ENCODE measurements at places on chromosomes 4 and X.

GRCh38 chr4:128861856-128862518 is 52.5 kb downstream of the JADE1 start:
- DNase-seq = no peak

- DNase-seq = no peak
Observed at GRCh38 chrX:7109838-7110793, 37.4 kb upstream of the STS start.

DNA sequence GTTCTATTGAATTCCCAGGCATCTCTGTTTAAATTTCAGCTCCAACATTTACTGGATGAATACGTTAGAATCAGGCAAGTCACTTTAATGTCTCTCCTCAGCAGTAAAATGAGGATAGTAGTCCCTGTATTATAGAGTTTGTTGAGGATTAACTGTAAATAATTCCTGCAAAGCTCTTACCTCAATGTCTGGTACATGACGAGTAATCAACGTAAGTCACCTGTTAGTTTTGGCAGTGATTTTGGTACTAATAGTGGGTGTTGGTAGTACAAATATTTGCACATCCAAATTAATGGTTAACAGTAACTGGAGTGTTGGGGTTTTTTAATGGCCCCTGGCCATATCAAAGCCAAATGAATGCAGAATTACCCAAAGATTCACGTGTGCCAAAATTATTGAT is 189.8 kb upstream of the GALNT7 start:
- DNase-seq = no peak

DNA sequence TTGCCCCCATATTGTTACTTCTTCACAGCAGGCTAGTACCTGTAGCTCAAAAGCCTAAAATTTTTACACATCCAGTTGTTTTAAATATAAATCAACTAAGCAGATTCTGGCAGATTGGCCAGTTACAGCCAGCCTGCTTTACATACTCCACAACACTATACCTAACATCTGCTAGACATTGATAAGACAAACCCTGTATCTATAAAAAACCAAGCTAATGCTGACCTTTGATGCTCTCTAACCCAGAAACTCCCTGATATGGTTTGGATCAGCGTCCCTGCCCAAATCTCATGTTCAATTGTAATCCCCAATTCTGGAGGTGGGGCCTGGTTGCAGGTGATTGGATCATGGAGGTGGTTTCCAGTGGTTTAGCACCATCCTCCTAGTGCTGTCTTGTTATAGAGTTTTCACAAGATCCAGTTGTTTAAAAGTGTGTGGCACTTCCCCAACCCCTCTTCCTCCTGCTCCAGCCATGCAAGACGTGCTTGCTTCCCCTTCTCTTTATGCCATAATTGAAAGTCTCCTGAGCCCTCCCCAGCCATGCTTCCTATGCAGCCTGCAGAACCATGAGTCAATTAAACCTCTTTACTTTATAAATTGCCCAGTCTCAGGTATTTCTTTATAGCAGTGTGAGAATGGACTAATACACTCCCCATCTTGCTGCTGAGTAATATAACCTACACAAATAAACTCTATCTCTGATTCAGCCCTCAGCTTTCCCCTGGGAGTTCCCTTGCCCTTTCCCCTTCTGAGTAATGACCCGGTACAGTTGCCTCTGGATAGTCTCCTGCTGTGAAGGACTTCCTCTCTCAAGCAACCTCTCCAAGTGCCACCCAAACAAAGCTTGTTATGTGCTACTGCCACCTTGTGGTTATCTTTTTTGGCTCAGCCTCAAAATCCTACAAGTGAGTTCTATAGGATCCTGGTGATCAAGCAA is 39.6 kb downstream of the ZCCHC13 start:
- DNase-seq = peak; percentile 97

DNA sequence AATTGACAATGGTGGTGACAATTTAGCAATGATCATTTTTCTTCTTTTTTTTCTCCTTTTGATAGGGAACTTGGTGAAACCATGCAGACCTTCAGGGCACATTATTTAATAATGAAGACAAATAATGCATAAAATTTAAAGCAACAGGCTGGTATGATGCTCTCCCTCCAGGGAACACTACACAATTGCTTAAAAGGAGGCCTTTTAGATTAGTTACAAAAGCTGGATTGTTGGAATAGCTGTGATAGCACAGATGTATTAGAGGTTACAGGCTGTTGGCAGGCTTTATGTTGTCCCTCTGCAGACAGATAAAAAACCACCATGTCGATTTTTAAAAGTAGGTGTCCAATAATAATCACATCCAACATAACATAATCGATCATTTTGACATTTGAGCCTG is 307.0 kb downstream of the ADGRL3 start:
- DNase-seq = peak; percentile 37

- DNase-seq = no peak
Observed at GRCh38 chr4:113645288-113645687, 116.2 kb downstream of the CAMK2D start.

DNA sequence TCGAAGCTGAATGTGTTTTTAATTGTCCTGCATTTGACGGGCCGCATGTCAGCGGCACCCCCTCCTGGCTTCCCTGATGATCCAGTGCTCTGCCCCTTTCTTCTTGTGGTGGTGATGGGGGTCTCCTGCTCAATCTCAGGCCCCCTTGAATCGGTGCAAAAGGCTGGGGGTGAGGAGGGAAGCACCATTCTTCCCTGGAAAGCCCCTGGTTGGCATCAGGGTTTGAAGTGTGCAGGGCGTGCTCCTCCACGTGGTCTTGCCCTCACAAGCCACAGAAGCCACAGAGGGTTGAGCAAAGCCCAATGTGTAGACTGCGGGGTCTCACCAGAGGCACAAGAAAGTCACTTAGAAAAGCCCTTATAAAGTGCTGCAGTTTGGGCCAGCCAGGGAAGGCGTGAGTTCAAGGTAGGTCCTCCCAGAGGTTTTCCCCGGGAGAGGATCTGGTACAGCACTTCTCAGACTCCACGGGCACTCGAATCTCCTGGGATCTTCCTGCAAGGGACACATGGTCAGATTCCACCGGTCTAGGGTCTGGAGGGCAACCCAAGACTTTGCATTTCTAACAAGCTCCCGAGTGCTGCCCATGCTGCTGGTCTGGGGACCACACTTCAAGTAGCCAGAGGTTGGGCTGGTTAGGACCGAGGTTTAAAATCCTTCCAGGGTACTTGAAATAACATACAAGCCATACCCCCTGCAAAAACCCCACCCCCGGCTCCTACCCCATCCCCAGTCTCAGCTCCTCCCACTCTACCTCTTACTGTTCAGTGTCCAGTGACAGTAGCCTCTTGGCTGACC is 35.1 kb downstream of the PSAPL1 start:
- DNase-seq = no peak

GRCh38 chr4:17712166-17712565 is 69.3 kb downstream of the FAM184B start:
- no peak for DNase-seq

- no peak for DNase-seq
Observed at GRCh38 chr4:73613130-73613529, 7.1 kb downstream of the RASSF6 start.

DNA sequence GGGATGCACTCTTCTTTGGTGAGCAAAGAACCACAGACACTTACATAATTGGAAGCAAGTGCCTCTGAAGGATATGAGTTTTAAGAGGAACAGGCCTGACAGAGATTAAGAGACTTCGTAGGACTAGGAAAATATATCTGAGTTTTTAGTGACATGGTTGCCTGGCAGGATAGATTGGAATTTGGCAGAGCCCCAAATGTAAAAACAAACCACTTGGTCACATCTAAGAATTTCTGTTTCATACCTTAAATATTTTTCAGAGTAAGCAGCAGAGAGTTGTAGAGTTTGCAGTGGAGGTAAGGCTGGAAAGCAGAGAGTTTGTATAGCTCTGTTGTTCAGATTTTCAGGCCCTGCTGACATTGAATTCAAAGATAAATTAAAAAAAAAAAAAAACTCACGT is 150.1 kb upstream of the MAGEB2 start:
- DNase-seq = no peak

DNA sequence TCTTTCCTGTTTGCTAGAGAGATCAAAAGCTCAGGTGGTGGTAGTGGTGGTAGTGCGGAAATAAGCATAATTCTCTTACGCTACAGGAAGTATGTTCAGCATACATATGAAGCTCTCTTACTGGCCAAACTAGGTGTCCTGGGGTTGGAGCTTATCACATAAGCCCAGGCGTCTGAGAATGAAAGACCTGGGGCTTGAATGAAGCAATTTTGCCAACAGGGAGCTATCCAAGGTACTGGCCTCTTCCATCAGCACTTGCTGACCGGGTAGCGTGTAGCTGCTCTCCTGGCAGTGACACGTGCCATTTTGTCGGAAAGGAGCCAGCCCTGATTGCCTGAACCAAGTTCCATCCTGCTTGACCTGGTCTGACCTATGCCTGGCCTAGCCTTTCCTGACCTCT is 65.9 kb upstream of the HPF1 start:
- peak; percentile 54 for DNase-seq

- no peak for DNase-seq
Observed at GRCh38 chr4:108120789-108121188, 47.9 kb downstream of the LEF1 start.

GRCh38 chr4:134365852-134366251 is 164.3 kb upstream of the PABPC4L start:
- no peak for DNase-seq

- peak; percentile 29 for DNase-seq
Observed at GRCh38 chrX:43813898-43814297, 68.4 kb downstream of the MAOB start.

DNA sequence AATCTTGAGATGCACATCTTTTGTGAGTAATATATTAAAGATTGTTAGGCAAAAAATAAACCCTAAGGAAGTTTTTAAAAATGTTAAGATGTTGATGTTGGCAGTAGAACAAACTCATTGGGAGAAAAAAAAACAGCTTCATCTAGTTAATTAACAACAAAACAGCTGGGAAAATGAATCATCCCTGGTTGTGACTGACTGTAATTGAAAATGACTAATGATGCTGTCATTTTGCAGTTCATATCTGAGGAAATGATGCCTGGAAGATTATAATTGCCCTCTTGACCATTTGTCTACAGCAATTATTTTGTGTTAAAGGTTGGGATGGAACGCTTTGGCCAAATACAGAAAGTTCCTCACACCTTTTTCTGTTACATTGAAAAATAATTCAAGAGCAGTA is 760.4 kb upstream of the FTHL17 start:
- no peak for DNase-seq

DNA sequence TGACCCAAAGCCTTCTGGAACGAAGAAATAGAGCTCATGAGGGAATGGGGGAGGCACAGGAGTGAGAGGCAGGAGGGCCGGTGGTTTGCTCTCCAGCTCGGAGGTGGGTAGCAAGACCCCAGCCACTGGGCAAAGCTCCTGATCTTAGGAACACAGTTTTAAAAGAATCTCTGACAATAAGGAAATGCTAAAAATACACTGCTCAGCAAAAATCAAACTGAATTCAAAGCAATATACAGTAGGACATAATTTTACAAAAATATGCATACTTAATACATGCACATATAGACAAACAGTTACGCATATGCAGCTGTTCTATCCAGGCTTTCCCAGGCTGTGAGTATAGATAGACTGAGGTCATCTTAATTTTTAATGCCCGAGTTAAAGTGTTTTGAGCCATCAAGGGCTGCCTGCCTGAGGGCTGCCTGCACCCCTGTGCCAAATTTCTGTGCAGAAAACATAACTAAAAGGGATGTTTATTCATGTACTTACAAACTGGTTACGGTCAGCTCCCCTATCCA is 6.9 kb downstream of the GPR50 start:
- DNase-seq = no peak

DNA sequence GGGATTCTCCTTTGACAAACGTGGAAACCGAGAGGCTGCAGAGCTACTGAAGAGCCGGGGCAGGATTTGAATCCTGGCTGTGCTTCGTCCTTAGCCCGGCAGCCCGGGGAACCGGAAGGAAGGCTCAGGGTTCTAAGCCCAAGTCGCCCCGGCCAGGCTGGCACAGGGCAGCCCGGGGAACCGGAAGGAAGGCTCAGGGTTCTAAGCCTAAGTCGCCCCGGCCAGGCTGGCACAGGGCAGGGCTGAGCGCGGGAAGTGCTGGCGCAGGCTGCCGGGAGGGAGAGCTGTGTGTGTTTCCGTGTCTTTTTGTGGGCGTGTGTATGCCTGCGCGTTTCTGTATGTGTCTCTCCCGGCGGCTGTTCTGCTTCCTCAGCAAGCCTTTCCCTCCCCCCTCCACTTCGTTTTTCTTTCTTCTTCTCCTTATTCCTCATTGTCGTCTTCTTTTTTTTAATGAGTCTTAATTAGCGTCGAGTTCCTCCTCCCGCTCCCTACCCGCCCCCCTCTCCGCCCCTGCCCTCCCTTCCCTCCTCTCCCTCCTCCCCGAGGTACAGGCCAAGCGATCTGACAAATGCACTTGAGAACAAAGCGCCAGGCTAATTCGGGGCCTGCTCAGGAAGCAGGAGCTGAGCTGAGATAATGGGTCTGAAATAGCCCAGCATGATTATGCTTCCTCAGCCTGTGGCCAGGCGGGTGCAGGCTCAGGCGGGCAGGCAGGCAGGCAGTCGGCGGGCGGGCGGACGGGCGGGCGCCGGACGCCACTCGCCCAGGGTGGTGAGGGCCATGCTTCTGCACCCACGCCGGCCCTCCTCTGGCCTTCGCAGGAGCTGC is 65.9 kb downstream of the EFNB1 start:
- peak; percentile 72 for DNase-seq

DNA sequence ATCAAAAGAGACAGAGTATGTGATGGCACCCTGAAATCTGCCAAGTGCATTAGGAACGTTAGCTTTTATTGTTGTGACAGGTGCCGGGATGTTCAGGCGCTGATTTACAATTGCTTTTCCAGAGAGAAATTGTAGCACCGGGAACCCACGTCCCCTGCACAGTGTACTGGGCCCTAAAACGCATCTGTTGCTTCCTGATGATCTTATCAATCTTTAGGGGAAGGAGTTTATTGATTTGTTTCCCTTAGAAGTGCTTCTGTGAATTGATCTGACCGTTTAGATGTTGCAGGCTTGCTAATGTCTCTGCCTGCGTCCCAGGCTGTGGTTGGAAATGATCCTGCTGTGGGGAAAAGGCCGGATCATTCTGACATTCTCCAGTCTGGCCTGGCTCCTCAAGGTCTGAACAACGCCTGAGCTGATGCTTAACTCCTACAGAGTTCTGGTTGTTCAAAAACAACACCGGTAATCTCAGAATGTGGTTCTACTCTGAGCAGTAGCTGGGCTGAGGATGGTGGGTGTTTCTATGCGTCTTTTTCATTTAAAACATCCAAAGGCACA is 16.9 kb downstream of the PHOX2B start:
- no peak for DNase-seq

Data from fibroblast of lung (primary cell).